ENCODE measurements at places on chromosomes 7 and 10. TPM values are rescaled to one million over a fixed set of nuclear protein-coding genes. Genes with fewer than 3 reads are reported as not detected.

The GNAI1 gene
- 11.3 TPM for total RNA-seq

The NUPR2 gene
- not detected for total RNA-seq

DNA sequence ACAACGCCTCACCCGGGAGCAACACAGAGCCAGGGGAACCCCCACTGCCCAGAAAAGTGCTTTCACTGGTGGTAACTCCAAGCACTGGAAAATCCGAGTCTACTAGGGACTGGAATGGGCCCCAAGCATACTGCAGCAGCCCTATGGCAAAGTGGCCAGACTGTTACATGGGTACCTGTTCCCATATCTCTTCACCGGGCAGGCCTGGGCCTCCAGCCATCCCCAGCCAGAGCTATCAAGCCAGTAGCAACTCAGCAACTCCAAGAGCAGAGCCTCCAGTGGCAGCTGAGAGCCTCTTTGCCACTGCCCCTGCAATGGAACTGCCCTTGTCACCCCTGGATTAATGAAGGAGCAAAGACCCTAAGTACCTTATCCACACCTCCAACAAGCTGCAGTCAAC lies 73.5 kb downstream of the HBP1 start:
- DNase-seq, result no peak

DNA sequence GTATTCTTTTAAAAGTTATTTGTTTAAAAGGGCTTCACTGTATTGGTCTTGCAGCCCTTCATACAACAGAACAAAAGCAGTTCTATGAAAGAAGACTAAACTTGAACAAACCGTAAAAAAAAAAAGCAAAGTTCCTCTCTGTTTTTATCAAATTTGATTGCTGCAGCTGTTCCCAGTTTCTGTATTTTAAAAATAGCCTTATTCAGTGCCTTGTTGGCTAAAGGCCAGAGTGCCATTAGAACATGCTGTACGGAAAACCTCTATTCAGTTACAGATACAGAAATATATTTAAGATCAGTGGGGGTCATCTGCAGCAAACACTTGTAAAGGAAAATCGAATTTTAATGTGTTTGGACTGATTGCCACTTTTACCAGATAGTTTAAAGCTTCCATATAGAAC lies 207.8 kb upstream of the ETV1 start:
- no peak for DNase-seq

GRCh38 chr7:47568547-47568946 lies 13.4 kb downstream of the TNS3 start:
- DNase-seq, result peak; percentile 60
